ENCODE measurements at places on chromosomes 6 and 20. TPM values are rescaled to one million over a fixed set of nuclear protein-coding genes. Genes with fewer than 3 reads are reported as not detected.

The RIMS1 gene
- total RNA-seq = 0.91 TPM

The KIF3B gene
- total RNA-seq = 8.6 TPM

The TFAP2D gene
- not detected for total RNA-seq

The PGC gene
- not detected for total RNA-seq

The ZNF831 gene
- 0.08 TPM for total RNA-seq

The OPN5 gene
- total RNA-seq = not detected

The PREX1 gene
- total RNA-seq = 10.3 TPM

The ZNF334 gene
- total RNA-seq = 0.40 TPM

The MLIP gene
- 403 TPM for total RNA-seq

The HRH3 gene
- not detected for total RNA-seq

The SLC17A9 gene
- 0.73 TPM for total RNA-seq

The NCOA3 gene
- total RNA-seq = 19.1 TPM

The BTN1A1 gene
- total RNA-seq = not detected

The CNR1 gene
- total RNA-seq = 0.11 TPM

The EPPIN gene
- not detected for total RNA-seq

The POPDC3 gene
- total RNA-seq = 50.1 TPM

The C2 gene
- 7.6 TPM for total RNA-seq

Measured in Right ventricle myocardium superior (tissue), 1 donor.